SJSA1 (cell line): ENCODE measurements at places on chromosomes 7 and 10. TPM values are rescaled to one million over a fixed set of nuclear protein-coding genes. Genes with fewer than 3 reads are reported as not detected.

GRCh38 chr10:93177511-93177910, 103.8 kb downstream of the CYP26A1 start:
- no peak overlapping the region for H3K4me3 ChIP-seq
- H3K27ac ChIP-seq = no peak overlapping the region
- no peak for DNase-seq
- no peaks in the 10 kb centered on the region for H3K4me1 ChIP-seq

- no peak overlapping the region for H3K4me3 ChIP-seq
- H3K27ac ChIP-seq = no peak overlapping the region
- no peaks in the 10 kb centered on the region for H3K27me3 ChIP-seq
Observed at GRCh38 chr10:95392681-95393164, 101.9 kb upstream of the PDLIM1 start.

C10orf62 gene
- total RNA-seq = not detected in 2 replicates

- no peak overlapping the region for H3K4me3 ChIP-seq
- no peaks in the 10 kb centered on the region for H3K27me3 ChIP-seq
- no peak for DNase-seq
- no peaks in the 10 kb centered on the region for H3K36me3 ChIP-seq
- H3K27ac ChIP-seq = no peak overlapping the region
- H3K4me1 ChIP-seq = peaks cover 16% of the 10 kb centered on the region
Observed at GRCh38 chr7:131547589-131547988, 8.8 kb downstream of the PODXL start.

- peak overlapping the region; percentile 97 for H3K27ac ChIP-seq
- H3K4me1 ChIP-seq = peaks cover 31% of the 10 kb centered on the region
- H3K27me3 ChIP-seq = no peaks in the 10 kb centered on the region
- DNase-seq = no peak
- no peaks in the 10 kb centered on the region for H3K36me3 ChIP-seq
Observed at GRCh38 chr7:79282882-79283602, 170.4 kb downstream of the MAGI2 start.

DNA sequence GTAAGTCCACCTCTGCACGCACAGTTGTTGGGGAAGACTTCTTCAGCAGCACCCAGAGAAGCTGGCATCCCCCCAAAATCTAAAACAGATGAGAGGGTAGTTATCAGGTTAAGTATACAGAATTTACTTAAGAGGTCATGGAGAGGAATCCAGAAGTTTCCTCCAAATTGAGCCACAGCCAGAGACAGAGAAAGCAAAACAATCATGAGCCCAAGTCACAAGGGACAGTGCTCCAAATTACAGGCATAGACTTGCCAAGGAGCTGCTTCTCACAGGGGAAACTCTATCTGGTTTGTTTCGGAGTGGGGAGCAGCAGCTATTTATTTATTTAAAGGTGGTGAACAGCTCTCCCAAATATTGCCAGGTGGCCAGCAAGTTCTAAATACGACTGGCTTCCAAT, 308.4 kb downstream of the SKIDA1 start:
- no peaks in the 10 kb centered on the region for H3K36me3 ChIP-seq
- DNase-seq = no peak
- no peak overlapping the region for H3K27ac ChIP-seq
- no peaks in the 10 kb centered on the region for H3K4me1 ChIP-seq

- H3K4me1 ChIP-seq = no peaks in the 10 kb centered on the region; the same call in 1 of the 2 replicates
- H3K27me3 ChIP-seq = no peaks in the 10 kb centered on the region
- H3K27ac ChIP-seq = no peak overlapping the region
- DNase-seq = no peak
- H3K36me3 ChIP-seq = no peaks in the 10 kb centered on the region
Observed at GRCh38 chr10:50550291-50550839, 73.4 kb downstream of the SGMS1 start.

GRCh38 chr7:2096692-2097387, 135.9 kb downstream of the MAD1L1 start:
- no peaks in the 10 kb centered on the region for H3K27me3 ChIP-seq
- H3K4me3 ChIP-seq = no peak overlapping the region
- no peaks in the 10 kb centered on the region for H3K4me1 ChIP-seq

GRCh38 chr7:24572393-24572996, 757 bp upstream of the PALS2 start:
- no peak overlapping the region for H3K27ac ChIP-seq
- H3K4me1 ChIP-seq = peaks cover 16% of the 10 kb centered on the region
- H3K27me3 ChIP-seq = peaks cover 24% of the 10 kb centered on the region
- H3K4me3 ChIP-seq = peak overlapping the region; percentile 79

DNA sequence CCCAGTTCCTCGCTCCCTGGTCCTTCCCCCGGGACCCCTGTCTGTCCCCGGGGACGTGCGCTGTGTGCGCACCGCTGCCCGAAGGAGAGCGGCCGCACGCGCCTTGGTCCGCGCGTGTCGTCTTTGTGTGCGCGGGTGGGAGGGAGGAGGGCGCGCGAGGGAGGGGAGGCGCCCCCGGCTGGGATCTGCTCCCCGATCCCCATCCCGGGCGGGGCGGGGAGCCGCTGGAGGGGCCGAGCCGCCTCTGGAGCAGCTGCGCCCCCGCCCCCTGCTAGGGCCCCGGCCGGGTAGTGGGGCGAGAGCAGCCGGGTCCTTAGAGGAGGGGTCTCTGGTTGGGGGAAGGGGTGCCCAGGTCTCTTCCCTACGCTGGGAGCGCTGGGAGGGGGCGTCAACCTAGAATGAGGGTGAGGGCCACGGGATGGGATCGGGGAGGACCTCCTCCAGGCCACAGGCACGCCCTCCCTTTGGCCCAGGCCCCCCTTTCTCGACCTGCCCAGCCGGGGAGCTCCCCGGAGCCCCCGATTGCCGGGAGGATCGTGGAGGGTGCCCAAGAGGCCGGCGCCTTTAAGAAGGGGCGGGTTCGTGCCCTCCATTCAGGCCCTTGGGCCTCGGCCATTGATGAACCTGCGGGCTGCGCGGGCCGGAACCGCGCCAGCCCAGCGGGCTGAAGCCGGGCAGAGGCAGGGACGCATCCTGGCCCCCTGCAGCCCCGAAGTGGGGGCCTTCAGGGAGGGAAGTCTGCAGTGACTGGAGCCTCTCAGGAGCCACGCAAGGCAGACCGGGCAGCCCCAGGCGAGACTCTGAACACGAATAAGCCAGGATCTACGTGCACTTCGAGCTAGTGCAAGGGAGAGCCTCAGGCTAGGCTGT, 678 bp downstream of the SH2B2 start:
- DNase-seq = no peak
- H3K27me3 ChIP-seq = no peaks in the 10 kb centered on the region
- peak overlapping the region; percentile 70 for H3K27ac ChIP-seq

GRCh38 chr7:51187941-51188340, 128.7 kb downstream of the COBL start:
- H3K4me3 ChIP-seq = no peak overlapping the region
- H3K36me3 ChIP-seq = no peaks in the 10 kb centered on the region
- no peaks in the 10 kb centered on the region for H3K27me3 ChIP-seq
- H3K4me1 ChIP-seq = no peaks in the 10 kb centered on the region
- DNase-seq = no peak

DNA sequence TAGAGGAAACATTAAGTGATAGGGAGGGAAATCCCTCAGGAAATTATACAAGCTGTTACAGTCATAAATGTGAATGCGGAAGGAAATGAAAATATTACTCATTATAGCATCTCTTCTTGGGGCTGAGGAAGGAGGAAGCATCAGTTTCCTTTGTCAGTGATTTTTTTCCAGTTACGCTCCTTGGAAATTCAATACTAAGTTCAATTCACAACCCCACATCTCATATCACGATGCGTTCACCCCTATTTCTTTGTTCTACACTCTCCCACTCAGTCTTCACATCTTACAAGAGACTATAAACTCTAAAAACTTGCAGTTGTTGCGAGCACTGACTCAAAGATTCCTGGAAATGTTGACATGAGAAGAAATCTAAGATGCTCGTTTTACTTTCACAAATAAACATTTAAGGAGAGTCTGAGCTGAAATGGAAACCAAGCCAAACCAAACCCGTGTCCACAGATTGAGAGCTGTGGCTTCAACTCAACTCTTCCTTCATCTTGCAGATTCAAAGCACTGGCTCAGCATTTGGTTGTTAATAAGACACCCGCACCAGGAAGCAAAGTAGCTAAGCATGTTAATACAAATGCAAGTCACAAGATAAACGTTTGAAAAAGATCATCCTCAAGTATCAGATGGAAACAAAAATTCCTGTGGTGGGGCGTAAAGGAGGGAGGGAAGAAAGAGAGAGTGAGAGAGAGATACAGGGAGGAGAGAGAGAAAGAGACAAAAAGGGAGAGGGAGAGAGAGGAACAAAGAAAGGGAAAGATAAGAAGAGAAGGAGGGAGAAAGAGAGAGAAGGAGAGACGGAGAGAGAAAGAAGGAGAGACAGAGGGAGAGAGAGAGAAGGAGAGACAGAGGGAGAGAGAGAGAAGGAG, 150.0 kb upstream of the RSU1 start:
- no peaks in the 10 kb centered on the region for H3K36me3 ChIP-seq
- DNase-seq = peak; percentile 60
- no peaks in the 10 kb centered on the region for H3K27me3 ChIP-seq
- H3K27ac ChIP-seq = peak overlapping the region; percentile 95
- H3K4me3 ChIP-seq = peak overlapping the region; percentile 3
- peaks cover 45% of the 10 kb centered on the region for H3K4me1 ChIP-seq

GHITM gene
- 221 and 295 TPM in 2 replicates for total RNA-seq

- H3K27ac ChIP-seq = no peak overlapping the region
- no peak overlapping the region for H3K4me3 ChIP-seq
- no peaks in the 10 kb centered on the region for H3K36me3 ChIP-seq
- no peaks in the 10 kb centered on the region for H3K4me1 ChIP-seq
- no peak for DNase-seq
- H3K27me3 ChIP-seq = no peaks in the 10 kb centered on the region
Observed at GRCh38 chr10:88179831-88180230, 316.4 kb downstream of the PTEN start.

GRCh38 chr7:750111-750905, 23.2 kb upstream of the PRKAR1B start:
- peaks cover 16% of the 10 kb centered on the region for H3K36me3 ChIP-seq
- H3K4me3 ChIP-seq = no peak overlapping the region
- H3K27ac ChIP-seq = no peak overlapping the region
- no peaks in the 10 kb centered on the region for H3K4me1 ChIP-seq
- H3K27me3 ChIP-seq = no peaks in the 10 kb centered on the region
